Dermis microvascular lymphatic vessel endothelial cell (primary cell): ENCODE measurements at places on chromosomes 4 and X. TPM values are rescaled to one million over a fixed set of nuclear protein-coding genes. Genes with fewer than 3 reads are reported as not detected.

DNA sequence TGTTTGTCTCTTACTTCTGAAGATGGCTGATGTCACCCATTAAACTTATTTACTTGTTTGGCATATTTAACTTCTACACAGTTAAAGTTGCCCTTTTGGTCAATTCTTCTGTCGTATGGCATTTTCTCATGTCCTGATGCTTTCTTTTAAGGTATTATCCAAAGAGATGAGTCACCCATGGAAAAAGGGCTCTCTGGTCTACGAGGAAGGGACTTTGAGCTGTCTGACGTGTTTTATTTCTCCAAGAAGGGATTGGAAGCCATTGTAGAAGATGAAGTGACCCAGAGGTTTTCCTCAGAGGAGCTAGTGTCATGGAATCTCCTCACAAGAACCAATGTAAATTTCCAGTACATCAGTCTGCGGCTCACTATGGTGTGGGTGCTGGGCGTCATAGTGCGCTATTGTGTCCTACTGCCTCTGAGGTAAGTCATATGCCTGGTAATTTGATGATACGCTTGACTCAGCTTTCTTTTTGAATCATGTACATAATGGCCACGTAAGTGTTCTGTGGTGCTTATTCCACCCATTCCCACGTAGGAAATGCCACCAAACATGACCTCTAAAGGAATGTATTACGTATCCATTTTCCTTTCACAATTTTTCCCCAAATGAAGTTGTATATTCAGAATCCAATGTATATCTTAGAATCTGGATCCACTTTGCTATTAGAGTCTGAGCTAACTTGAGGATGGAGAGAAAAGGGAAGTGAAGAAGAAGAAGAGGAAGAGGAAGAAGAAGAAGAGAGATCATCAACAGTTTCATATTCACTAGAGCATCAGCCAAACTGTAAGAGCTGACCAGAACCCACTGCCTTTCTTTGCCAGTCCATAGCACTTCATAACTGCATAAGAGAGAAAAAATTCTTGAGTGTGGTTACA is 45.7 kb downstream of the GPAT3 start:
- DNase-seq = no peak

GRCh38 chrX:16528620-16529019 is 121.3 kb upstream of the S100G start:
- DNase-seq = no peak

- DNase-seq = no peak
Observed at GRCh38 chr4:154711522-154711921, 32.3 kb upstream of the LRAT start.

DNA sequence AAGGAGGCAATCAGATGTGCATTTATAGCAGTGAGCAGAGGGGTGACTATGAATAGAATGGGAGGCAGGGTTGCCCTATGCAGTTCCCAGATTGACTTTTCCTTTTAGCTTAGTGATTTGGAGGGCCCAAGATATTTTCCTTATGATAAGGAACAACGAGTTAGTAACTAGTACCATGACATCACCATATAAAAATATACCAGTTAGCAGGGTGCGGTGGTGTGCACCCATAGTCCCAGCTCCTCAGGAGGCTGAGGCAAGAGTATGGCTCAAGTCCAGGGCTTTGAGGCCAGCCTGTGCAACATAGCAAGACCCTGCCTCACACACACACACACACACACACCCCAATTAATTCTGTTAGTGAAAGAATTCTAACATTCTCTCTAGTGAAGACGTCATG is 53.0 kb downstream of the IL13RA2 start:
- DNase-seq = no peak

Gene POU4F2
- total RNA-seq = not detected in 2 replicates
